NCI-H1436 treated with DMSO at 0.1 percent for 48 hours (cell line): ENCODE measurements at places on chromosomes 6 and 20.

- no peak for DNase-seq
Observed at GRCh38 chr6:45513213-45513618, 135.5 kb upstream of the SUPT3H start.

- DNase-seq = no peak
Observed at GRCh38 chr20:61042506-61043385, 209.3 kb upstream of the CDH4 start.

GRCh38 chr6:147382945-147383554, 125.4 kb upstream of the SAMD5 start:
- DNase-seq = no peak

- no peak for DNase-seq
Observed at GRCh38 chr6:144897441-144897921, 612.3 kb downstream of the UTRN start.

GRCh38 chr6:168602576-168602975, 161.6 kb downstream of the SMOC2 start:
- DNase-seq = no peak

DNA sequence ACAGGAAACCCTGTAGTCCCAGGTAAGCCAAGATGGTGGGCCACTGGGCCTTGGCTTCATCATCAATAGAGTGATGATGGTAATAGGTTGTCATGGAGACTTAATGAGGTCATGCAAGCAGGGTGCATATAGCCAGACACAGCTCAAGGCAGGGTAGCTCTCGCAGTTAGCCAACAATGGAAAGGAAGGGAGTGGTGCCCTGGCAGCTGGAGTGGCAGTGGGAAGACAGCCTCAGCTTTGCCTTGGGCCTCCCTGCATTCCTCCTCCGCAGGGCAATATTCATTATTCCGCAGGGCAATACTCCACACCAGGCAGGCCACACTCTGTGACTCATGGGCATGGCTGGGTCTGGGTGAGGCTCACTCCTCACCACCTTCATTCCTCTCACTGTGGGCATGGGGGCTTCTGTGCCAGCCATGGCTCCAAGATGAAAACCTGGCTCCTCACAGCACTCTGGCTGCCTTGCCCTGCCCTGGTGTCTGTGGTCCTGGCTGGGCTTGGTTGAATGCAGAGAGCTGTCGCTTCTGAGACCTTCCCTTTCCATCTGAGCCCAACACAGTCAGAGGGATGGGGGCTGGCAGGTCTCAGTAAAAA, 163.1 kb upstream of the PMEPA1 start:
- no peak for DNase-seq

DNA sequence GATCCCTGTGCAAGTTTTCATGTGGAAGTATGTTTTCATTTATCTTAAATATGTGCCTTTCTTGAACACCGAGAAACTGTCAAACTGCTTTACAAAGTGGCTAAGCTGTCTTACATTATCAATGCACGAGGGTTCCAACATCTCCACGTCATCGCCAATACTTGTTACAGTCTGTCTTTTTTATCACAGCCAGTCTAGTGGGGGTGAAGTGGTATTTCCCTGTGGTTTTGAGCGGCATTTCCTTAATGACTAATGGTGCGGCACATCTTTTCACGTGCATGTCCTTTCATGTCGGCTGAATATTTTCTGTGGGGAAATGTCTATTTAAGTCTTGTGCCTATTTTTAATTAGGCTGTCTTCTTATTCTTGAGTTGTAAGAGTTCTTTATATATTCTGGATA, 280.4 kb downstream of the FOXC1 start:
- DNase-seq = no peak

DNA sequence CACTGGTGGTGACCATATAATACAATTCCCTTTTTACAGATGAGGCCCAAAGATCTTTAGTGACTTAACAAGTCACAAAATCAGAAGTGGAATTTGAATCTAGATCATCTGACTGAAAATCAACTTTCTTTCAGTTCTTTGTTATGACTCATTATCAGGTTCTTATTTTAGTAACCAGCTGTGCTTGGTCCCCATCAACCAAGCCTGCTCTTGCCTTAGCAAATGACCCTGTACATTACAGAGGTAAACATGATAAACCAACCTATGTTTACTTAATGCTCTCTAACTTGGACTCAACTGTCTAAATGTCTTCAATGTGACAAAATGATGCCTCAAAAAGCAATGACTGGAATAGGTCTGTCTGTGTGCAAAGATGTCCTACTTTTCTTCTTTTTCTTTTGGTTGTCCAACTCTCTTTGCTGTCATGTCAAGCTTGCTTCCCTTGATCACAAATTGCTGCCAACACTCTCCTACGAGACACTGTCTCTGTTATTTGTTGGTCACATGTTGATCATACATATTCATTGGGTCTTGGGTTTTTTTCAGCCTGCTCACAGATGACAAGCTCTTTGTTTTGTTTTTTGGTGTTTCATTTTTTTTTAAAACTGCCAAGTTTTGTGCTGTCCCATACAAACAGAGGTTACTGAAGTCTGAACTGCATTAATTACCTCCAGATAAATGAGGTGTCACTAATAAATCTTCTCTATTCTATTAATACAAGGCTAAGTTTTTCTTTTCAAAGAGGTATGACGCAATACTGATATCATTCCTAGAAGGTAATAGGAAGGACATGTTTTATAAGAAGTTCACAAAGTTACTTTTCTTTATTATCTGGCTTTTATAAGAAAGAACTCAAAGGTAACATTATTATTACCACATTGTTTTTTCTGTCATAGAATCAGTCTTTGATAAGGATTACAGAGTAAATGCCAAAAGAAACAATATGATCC, 62.2 kb upstream of the PLN start:
- DNase-seq = no peak

GRCh38 chr6:25659633-25660368, 7.8 kb downstream of the SCGN start:
- no peak for DNase-seq
